ENCODE measurements at places on chromosomes 7 and 10.

GRCh38 chr10:5568984-5569383 lies 44.2 kb downstream of the CALML3 start:
- no peak for DNase-seq

DNA sequence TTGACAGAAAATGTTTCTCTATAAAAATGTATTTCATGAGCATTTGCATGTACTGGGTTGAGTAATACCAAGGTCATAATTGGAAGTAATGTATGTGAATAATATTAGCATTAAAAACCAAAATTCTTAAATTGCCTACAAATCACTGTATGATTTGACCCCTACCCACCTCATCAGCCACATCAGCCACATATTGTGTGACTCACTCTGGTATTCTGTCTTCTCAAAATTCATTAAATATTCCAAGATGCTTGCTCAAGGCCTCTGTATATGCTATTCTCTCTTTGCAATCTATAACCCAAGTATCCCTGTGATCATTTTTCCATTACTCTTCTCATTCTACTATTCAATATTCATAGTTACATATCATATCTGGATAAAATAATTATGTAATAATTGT lies 21.4 kb downstream of the POT1 start:
- no peak for DNase-seq

- no peak for DNase-seq
Observed at GRCh38 chr7:77484785-77485184, 52.3 kb upstream of the PTPN12 start.

DNA sequence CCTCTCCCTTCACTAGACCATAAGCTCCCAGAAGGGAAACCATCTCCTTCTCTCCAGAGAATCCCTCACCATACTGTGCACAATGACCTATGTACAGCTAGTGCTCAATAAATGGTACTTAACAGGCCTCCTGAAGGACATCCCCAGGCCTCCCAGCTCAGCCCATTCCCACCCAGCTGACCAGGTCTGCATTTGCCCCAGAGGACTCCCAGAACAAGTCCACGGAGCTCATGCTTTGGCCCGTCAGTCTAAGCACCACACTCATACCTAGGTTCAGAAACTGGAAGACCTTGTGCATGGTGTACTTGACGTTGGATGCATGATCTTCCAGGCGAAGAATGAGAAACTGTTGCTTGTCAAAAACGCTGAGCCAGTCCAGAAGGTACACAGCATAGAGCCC lies 81.3 kb downstream of the CHST15 start:
- no peak for DNase-seq

GRCh38 chr7:12554872-12555271 lies 15.6 kb upstream of the SCIN start:
- no peak for DNase-seq

DNA sequence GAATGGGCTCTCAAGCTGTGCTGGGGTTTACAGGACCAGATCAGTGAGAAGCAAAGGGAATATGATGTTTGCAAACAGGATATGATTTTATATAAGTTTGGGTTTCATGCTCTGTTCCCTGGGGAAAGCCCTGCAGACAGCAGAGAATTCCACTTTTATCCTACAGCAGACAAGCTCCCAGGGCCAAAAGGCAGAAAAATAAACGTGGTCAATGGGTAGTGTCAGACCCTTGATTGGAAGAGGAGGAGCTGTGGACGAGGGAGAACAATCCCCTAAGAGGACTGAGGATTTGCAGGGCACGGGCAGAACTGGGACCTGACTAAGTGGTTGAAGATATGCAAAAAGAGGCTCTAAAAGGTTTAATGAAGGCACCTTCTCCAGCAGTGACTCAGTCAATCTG lies 275.3 kb downstream of the HDAC9 start:
- DNase-seq, result no peak

DNA sequence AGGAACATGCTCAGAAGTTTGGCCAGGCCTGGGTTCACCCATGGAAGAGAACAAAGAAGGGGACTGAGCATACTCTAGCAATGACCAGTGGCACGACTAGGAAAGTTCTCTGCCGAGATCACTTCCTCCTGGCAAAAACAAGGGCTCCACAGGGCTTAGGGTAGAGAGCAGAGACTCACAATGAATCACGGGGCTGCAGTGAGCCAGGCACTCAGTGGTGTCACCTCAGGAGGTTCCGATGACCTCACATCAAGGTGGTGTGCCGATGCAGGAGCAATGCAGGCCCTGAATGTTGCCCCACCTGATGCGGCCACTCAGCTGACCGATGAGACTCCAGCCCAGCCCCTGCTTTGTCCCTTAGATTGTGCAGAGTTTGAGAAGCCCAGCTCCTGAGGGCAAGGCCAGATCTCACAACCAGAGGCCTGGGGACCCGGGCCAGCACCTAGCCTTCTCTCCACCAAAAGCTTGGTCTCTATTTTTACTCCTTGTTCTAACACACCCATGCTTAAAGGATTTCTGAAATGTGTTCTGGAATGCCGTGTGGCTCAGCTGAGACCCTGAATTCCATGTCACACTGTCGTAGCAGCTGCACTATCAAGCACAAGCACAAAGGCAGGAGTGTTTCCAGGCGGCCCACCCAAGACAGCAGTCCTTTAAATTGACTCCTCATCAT lies 60.9 kb downstream of the COBL start:
- no peak for DNase-seq

DNA sequence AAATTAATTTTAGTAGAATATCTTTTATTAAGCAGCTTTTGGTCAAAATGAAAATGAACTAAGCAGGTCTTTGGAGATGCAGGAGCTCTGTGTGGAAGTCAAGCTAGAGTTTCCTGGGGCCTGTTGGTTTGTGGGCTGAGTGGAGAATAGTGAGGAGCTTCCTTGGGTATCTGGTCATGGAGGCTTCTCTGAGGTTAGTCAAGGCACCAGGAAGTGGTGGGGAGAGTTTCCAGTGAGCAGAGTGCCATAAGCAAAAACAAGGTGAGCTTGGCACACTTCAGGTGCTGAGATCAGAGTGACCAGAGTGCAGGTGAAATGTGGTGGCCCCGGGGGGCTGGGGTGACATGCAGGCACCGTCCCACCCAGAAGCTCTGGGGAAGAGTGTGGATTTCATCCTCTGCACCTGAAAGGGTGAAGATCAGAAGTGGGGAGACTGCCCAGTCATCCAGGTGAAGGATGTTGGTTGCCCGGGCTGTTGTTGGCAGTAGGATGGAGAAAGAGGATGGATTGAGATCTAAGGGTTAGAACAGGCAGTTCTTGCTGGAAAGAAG lies 77.4 kb downstream of the WDR37 start:
- DNase-seq, result no peak

GRCh38 chr7:31958226-31958625 lies 112.0 kb downstream of the PDE1C start:
- DNase-seq, result no peak

DNA sequence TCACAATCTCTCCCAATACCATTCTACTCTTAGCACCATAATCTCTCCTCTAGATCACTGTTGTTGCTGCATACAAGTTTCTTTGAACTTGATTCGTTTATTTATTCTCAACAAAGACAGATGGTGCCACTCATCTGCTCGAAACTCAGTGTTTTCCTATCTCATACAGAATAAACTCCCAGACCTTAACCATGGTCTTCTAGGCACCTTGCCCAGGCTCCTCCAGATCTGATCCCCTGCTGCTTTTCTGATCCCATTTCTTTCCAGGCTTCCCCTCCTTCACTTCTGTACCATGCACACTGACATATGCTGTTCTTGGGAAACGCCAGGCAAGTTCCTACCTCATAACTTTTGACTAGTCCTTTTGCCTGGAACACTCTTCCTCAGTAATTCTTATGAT lies 645.7 kb downstream of the DNAJB9 start:
- no peak for DNase-seq

DNA sequence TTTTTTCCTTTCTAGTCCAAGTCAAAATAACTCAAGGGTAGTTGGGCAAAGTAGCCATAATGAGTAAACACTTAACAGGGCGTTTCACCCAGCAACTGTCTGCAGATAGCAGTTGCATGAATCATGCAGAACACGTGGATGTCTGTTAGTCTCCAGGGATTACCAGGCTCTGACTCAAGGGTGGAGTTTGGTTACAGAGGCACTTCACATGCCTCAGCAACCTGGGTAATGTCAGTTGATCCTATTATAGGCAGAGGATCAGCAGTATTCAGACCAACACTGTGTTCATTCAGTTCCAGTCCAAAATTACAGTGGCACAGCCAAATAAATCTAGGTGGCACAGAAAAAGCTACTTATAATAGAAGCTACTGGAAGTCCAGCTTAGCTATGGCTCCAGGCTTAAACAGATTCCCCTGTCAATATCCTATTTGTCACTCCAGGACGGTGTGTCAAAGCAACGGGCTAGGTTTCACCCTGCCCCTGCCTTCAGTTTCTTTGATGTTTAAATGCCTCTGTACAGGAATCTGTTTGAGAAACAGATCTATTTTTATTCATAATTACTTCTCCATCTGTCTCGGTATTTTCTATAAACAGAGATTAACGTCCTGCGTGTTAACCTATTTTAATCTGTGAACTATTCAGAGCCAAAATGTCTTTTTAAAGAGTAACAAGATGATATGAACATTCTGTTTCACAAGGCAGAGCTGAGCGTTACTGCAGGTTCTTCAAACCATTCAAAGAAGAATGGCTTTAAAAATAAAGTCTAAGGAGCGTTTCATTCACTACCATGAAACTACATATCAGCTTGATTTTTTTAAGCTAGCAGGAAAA lies 162.6 kb upstream of the AKR1E2 start:
- DNase-seq, result no peak

GRCh38 chr7:73976761-73977618 lies 51.0 kb upstream of the ELN start:
- DNase-seq, result no peak

Measured in stimulated activated CD8-positive, alpha-beta memory T cell treated with anti-CD3 and anti-CD28 coated beads, Interleukin-2, amount 100 ng/mL, for 1 hour (primary cell).